Trophoblast cell (in vitro differentiated cells and primary cell): ENCODE measurements at places on chromosomes 12 and 14.

GRCh38 chr14:84857571-84857970, 672.4 kb upstream of the FLRT2 start:
- no peak overlapping the region for H3K4me3 ChIP-seq
- H3K27me3 ChIP-seq, result no peaks in the 10 kb centered on the region
- no peaks in the 10 kb centered on the region for H3K4me1 ChIP-seq
- no peak overlapping the region for H3K27ac ChIP-seq
- no peaks in the 10 kb centered on the region for H3K36me3 ChIP-seq

DNA sequence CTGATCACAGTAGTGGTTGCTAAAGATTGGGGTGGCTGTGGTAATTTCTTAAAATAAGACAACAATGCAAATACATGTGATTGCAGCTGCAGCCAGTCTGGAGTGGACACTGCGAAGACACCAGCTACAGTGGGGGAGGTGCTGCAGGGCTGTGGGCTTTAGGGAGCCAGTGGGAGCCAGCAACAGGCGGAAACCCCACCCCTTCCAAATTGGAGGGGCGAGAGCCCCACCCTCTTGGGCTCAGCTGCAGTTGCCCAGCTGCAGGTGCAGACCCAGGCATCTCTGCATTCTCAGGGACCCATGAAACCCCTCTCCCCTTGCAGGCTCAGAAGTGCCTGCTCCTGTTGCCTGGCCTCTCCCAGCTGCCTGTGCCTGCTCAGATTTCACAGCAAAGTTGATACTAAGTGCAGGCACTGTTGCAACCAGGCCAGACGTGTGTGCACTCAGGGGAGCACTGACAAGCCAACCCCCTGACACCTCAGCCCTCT, 104.8 kb downstream of the MYF5 start:
- DNase-seq, result no peak
- no peaks in the 10 kb centered on the region for H3K27me3 ChIP-seq
- H3K27ac ChIP-seq, result no peak overlapping the region
- no peaks in the 10 kb centered on the region for H3K4me1 ChIP-seq
- no peak overlapping the region for H3K4me3 ChIP-seq
- H3K36me3 ChIP-seq, result no peaks in the 10 kb centered on the region

DNA sequence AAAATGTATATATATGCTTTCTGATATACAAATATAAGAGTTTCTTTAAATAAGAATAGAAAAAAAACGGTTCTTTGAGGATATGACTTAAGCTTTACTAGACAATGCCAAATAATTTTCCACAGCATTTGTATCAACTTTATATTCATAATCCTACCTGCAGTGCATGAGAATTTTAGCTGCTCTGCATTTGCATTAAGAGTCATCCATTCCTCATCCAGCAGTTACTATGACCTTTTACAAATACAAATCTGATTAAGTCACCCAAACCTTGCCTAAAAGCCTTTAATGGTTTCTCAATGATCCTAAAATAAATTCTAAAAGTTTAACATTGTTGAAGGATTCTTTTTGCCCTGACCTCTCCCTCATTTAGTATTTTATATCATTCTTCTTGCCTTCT, 116.5 kb downstream of the MGAT4C start:
- H3K36me3 ChIP-seq, result no peaks in the 10 kb centered on the region
- H3K27me3 ChIP-seq, result no peaks in the 10 kb centered on the region
- H3K27ac ChIP-seq, result no peak overlapping the region
- no peak for DNase-seq
- no peaks in the 10 kb centered on the region for H3K4me1 ChIP-seq
- no peak overlapping the region for H3K4me3 ChIP-seq

DNA sequence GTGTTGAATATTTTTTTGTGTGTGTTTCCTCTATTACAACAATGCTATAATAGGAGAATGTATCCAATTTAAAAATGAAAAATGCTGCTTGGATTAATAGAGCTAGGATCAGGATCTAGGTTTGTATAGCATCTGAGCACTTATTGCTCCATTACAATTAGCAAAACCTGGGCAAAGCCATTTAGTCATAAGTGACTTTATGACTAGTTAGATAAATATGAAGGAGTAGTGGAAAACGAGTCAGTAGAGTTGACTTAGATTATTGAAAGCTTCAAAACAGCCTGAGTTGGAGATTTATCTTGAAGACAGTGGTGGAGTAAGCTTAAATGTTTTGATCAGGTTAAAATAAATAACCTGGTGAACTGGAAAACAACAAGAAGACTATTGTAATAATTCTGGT, 2.8 kb downstream of the MED21 start:
- peaks cover 3% of the 10 kb centered on the region for H3K36me3 ChIP-seq
- no peak overlapping the region for H3K4me3 ChIP-seq
- H3K4me1 ChIP-seq, result no peaks in the 10 kb centered on the region
- H3K27ac ChIP-seq, result no peak overlapping the region

DNA sequence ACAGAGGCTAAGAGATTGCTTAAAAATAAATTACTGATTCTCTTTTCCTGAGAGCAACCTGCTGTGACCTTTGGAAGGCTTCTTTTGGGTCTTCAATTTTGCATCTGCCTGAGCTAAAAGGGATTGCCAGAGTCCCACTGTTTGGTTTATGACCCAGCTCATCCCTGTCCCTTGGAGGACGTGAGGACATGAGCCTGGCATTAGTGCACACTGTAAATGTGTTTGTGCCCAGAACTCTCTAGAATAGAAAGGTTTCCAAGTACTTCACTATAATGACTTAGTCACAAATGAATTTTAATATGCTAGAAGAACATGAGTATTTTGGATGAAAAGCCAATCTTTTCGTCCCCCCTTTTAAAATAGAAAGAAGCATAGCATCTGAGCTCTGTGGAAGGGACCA, 47.1 kb upstream of the CDKN3 start:
- H3K27me3 ChIP-seq, result no peaks in the 10 kb centered on the region
- H3K36me3 ChIP-seq, result no peaks in the 10 kb centered on the region
- H3K4me3 ChIP-seq, result no peak overlapping the region
- peaks cover 4% of the 10 kb centered on the region for H3K4me1 ChIP-seq
- no peak overlapping the region for H3K27ac ChIP-seq
- DNase-seq, result no peak
